GM10248 (cell line): ENCODE measurements at places on chromosomes 4 and X.

DNA sequence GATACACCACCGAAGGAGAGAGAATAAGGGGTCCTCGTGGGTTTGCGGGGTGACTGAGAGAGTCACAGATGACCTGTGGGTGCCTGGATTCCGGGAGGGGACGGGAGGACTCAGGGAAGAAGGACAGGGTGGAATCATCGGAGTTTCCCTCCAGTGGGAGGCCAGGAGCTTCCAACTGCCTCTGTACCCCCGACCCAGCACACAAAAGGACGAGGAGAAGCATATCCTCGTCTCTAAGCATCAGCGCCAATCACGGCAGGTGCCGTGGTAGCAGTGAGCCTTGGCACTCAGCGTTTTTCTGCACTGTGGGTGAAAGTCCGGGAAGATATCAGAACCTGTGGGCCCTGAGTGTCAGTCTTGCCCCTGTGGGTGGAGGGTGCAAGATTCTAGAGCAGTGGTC is 62.0 kb downstream of the ASMT start:
- no peak for DNase-seq

GRCh38 chr4:80184053-80184824 is 13.1 kb upstream of the PRDM8 start:
- peak; percentile 91 for DNase-seq

DNA sequence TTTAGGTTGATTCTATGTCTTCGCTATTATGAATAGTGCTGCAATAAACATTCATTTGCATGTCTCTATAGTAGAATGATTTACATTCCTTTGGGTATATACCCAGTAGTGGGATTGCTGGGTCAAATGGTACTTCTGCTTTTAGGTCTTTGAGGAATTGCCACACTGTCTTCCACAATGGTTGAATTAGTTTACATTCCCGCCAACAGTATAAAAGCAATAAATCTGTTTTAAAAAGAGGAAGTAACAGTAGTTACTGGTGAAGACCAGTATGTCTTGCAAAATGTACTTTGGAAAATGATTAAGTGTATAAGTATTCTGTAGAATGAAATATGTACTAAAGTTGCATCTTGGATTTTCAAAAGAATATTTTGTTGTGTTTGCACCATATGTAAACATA is 77.3 kb downstream of the SHROOM4 start:
- DNase-seq = no peak

DNA sequence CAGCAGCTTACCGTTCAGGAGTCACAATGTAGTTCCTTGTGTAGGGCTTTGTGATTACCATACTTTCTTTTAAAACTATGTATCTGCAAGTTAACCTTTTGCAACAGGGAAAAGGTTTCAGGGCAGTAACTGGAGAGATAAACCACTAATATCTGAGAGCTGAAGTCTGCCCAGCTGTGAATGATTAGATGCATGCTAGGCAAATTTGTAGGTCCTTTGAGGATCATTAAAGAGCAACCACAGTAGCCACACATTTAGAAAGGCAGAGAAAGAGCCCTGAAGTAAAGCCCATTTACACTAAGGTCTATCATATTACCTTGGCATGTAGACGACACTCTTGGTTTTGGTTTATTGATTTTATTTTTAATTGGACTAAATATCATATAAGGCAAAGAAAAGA is 60.0 kb downstream of the ATP8A1 start:
- DNase-seq = no peak

- no peak for DNase-seq
Observed at GRCh38 chr4:81503586-81503985, 31.9 kb upstream of the RASGEF1B start.

- no peak for DNase-seq
Observed at GRCh38 chrX:44816367-44816766, 27.5 kb upstream of the DUSP21 start.

- no peak for DNase-seq
Observed at GRCh38 chr4:83308672-83309071, 24.1 kb upstream of the COQ2 start.

DNA sequence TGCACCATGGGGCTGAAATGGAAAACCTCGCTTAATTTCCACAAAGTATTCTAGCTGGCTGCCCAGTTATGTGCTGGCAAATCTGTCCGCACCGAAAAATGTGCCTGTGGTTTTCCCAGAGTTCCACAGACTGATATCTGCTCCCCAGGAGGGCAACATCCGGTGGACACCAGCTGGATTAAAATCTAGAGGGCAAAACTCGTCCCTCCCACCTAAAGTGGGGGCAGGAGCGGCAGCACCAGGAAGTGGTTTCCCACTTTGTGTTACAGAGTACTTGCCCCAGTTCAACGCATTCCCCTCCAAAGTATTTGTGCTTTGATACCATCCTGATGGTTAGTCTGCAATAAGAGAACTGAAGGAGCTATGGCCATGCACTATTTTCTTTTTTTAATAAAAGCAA is 187.6 kb downstream of the TSPAN5 start:
- DNase-seq = no peak

DNA sequence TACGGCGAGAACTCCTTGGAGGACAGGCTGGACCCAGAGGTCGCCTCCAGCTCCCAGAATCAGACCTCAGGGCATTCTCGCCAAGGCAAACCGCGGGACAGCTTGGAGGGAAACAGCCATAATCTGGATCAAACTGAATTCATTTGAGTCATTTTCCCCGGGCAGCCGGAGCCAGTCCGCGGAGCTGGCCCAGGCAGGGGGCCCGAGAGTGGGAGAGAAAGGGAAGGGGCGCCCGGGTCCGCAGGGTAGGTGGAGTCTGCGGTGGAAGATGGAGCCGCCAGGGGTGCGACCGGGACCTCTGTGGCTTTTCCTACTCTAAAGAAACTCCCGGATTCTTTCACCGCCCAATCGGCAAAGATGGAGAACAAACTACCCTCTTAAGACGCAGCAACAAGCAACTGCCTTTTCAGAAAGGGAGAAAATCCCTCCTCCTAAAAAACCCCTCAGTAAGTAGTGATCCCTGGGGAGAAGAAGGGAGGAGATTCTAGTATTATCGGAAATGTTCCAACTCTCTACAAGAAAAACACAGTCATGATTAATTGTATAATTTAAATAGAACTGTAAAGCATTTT is 5.2 kb downstream of the NKX3-2 start:
- peak; percentile 18 for DNase-seq

GRCh38 chr4:98556451-98556850 is 102.0 kb downstream of the TSPAN5 start:
- DNase-seq = no peak
